ENCODE measurements at places on chromosomes 6 and 20.

GRCh38 chr20:62995898-62996595 lies 10.7 kb downstream of the BHLHE23 start:
- H3K27me3 ChIP-seq = peaks cover 87% of the 10 kb centered on the region
- no peak overlapping the region for H3K4me3 ChIP-seq
- no peak for DNase-seq
- H3K36me3 ChIP-seq = no peaks in the 10 kb centered on the region
- H3K4me1 ChIP-seq = no peaks in the 10 kb centered on the region
- H3K27ac ChIP-seq = no peak overlapping the region

DNA sequence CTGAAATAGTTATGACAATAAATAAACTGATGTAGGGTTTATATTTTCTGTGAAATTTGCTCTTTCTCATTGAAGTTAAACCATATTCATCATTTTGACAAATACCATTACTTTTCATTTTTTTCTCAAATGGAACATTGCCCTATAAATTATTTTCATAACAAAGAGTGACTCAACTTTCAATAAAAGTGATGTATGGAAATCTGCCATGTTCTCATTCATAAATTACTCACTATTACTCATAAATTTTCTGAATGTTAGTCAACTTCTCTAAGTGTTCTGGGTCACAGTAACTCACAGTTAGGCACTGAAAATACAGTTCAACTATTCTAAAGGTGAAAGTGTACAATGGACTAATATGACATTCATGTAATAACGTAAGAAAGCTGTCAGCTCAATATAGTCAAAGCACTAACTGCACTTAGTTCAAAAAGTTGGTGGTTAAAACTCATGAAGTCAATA lies 19.0 kb upstream of the STX11 start:
- peaks cover under 1% of the 10 kb centered on the region for H3K27me3 ChIP-seq
- 0 out of 3 replicates have a peak, but pooled peaks cover 2% of the 10 kb centered on the region for H3K4me1 ChIP-seq
- H3K4me3 ChIP-seq = no peak overlapping the region
- no peak overlapping the region for H3K27ac ChIP-seq
- H3K36me3 ChIP-seq = no peaks in the 10 kb centered on the region

DNA sequence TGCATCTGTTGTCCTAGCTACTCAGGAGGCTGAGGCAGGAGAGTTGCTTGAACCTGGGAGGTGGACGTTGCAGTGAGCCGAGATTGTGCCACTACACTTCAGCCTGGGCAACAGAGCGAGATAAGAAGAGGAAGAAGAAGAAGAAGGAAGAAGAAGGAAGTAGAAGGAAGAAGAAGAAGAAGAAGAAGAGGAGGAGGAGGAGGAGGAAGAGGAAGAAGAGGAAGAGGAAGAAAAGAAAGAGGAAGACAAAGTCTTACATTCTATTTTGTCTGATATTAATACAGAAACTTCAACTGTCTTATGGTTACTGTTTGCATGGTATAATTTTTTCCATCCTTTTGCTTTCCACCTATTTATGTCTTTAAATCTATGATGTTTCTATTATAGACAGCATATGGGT lies 7.2 kb upstream of the NELFCD start:
- H3K4me1 ChIP-seq = no peaks in the 10 kb centered on the region
- no peak for DNase-seq
- H3K4me3 ChIP-seq = no peak overlapping the region
- H3K27ac ChIP-seq = no peak overlapping the region

- H3K36me3 ChIP-seq = no peaks in the 10 kb centered on the region
- H3K4me1 ChIP-seq = peaks cover 31% of the 10 kb centered on the region
- H3K27ac ChIP-seq = no peak within 1 kb of the TSS
- peaks cover 7% of the 10 kb centered on the region for H3K27me3 ChIP-seq
- peak within 1 kb of the TSS; percentile 23 for H3K4me3 ChIP-seq
Measured at GRCh38 chr6:136921936-136922684, at the start of gene SLC35D3. Gene SLC35D3, plus strand, starts transcription at chr6:136922301. Its CDS starts 128 bp downstream, at chr6:136922429.

- H3K27ac ChIP-seq = no peak overlapping the region
- no peak overlapping the region for H3K4me3 ChIP-seq
- no peak for DNase-seq
- H3K36me3 ChIP-seq = no peaks in the 10 kb centered on the region
- peaks cover 9% of the 10 kb centered on the region for H3K27me3 ChIP-seq
- no peaks in the 10 kb centered on the region for H3K4me1 ChIP-seq
Measured at GRCh38 chr6:148578837-148579565, 167.8 kb upstream of the UST start.

DNA sequence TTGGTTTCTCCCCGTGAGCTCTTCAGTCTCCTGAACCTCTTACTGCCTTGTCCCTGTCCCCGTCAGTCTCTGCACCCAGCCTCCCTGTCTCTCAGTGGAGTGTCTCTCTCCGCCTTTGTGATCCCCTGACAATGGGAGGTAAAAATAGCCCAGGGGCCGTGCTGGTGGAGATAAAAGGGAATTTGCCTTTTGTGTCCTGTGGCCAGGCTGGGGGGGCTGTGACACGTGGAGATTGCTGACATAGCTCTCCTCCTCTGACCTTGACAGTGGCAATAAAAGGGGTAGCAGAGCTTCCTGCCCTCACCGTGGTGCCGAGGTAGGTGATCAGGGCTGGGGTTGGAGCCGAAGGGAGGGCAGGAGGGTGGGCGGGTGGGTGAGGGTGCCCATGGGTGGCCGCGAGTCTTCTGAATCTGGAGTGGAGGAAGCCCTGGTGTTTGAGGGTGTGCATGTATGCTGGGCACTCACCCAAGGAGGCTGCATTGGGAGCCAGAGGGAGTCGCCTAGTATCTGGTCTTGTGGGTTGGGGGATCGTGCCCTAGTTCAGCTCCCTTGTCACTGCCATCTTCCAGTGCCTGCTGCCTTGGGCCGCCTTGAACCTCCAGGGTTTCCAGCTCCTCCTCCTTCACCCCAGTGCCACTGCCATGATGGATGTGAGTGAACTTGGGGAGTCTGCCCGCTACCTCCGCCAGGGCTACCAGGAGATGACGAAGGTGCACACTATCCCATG lies 21.9 kb downstream of the MYH7B start:
- peaks cover 30% of the 10 kb centered on the region for H3K4me1 ChIP-seq
- H3K27ac ChIP-seq = no peak overlapping the region
- H3K27me3 ChIP-seq = no peaks in the 10 kb centered on the region
- DNase-seq = no peak
- no peak overlapping the region for H3K4me3 ChIP-seq

DNA sequence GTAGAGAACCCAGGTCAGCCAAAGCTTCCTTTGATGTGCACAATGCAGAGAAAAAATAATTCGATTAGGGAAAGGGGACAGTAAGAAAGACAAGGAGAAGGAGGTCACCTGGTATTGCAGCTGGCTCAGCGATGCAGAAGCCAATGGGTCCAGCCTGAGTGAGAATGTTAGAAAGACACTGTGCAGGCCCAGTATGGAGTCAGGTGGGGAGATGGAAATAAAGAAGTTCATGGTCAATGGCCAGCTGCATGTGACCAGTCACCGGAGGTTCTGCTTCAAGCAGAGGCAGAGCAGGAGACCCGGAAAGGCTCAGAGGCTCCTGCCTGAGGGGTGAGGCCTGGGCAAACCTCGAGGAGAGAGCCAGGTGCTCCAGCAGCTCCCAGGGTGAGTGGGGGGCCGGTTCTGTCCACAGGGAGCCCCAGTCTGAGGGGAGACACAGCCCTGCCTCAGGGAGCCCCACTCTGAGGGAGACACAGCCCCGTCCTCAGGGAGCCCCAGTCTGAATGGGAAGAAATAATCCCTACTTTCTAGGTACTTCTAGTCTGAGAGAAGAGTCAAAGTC lies 51.3 kb downstream of the LRFN2 start:
- no peak overlapping the region for H3K27ac ChIP-seq
- H3K4me3 ChIP-seq = no peak overlapping the region
- no peaks in the 10 kb centered on the region for H3K36me3 ChIP-seq

DNA sequence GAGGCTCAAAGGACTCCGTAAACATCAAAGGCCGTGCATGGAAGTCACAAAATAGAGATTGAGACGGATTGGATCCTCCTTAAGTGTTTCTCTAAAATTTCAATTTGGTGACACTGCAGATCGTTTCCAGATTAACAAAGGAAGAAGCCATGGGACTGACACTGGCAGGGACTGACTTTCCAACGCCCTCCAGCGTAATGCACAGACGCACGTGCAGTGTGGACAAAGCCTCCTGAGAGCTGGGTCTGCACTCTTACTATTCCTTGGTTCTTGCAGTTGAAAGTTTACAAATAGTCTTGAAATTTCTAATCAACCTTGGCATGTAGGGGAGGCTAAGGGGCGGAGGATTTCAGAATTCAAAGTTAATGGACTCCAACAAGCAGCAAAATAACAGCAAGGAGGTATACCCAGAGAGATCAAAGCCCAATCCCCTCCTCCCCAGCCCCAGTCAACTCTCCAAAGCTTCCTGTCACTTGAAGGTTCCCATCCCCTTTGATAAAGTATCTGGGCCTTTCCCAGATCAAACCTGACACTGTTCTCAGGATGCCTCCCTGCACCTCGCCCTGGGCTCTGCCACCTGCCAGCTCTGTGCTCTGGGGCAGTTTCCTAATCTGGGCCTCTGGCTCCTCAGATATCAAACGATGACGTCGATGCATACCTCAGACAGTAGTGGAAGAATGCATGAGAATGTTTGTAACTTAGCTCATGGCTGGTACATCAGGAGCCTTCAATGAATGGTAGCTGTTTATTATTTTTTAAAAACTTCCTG lies 106.5 kb upstream of the TRAF3IP2 start:
- H3K27ac ChIP-seq = no peak overlapping the region
- H3K4me3 ChIP-seq = no peak overlapping the region
- no peaks in the 10 kb centered on the region for H3K4me1 ChIP-seq
- DNase-seq = no peak
- H3K36me3 ChIP-seq = no peaks in the 10 kb centered on the region

DNA sequence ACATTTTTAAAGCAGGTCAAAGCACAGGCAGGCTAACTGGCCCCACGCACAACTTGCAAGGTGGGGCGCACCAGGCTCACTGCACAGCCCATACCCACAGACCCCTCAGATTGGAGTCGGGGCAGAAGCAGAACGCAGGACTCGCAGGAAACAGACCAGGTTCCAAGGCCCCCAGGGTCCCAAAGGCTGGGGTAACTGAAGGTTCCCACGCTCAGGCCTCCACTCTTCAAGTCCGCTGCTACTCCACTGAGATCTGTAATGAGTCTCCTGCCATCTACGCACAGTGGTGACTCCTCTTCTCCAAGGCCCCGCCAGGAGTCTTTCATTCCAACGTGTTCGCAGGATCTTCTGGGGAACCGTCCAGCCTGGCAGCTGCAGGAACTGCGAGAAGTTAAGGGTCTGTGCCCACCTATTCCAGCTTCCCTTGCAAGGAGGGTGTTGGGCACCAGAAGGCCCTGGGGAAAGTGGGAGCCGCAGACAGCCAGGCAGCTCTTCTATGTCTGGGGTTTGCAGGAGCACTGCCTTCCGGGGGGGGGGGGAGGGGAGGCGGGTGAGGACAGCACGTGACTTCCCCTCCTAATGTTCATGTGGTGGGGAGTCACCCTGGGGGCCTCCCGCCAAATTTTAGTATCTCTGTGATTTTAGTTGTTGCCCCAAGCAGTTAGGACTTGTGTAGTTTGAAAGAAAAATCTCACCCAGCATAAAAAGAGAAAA lies 2.0 kb upstream of the TAF4 start:
- H3K4me3 ChIP-seq = no peak overlapping the region
- no peak for DNase-seq
- no peak overlapping the region for H3K27ac ChIP-seq
- H3K36me3 ChIP-seq = peaks cover 16% of the 10 kb centered on the region

DNA sequence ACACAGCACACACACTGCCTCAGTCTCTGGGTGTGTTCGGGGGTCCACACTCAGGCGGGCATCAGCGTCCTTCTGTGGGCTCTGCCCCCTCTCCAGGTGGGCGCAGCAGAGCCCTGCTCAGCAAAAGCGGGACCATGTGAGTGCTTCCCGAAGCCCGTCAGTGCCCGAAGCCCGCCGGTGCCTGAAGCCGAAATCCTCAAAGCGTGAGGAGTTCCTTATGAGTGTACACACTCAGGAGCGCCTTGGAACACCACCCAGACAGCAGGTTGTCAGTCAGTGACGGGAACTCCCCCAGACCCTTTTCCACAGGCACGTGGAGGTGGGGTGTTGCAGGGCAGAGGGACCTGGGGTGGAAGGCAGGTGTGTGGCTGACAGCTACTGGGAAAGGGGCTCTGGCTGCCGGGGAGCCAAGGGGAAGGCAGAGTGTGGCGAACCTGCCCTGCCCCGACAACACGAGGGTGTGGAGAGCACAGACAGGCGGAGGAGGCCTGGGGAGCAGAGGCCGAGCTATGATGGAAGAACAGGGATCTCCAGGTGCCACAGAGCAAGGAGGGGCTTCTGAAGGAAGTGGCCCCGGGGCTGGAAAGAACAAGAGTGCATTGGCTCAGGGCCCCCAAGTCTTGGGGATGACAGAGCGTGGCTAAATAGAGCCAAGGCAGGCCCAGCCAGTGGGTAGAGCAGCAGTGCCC lies 87.7 kb downstream of the RAMACL start:
- no peaks in the 10 kb centered on the region for H3K4me1 ChIP-seq
- peaks cover 90% of the 10 kb centered on the region for H3K27me3 ChIP-seq
- H3K27ac ChIP-seq = no peak overlapping the region
- H3K4me3 ChIP-seq = no peak overlapping the region
- DNase-seq = no peak
- H3K36me3 ChIP-seq = no peaks in the 10 kb centered on the region

GRCh38 chr6:164015088-164015484 lies 600.6 kb downstream of the QKI start:
- peaks cover 5% of the 10 kb centered on the region for H3K27me3 ChIP-seq
- no peak overlapping the region for H3K27ac ChIP-seq
- H3K36me3 ChIP-seq = no peaks in the 10 kb centered on the region
- no peak for DNase-seq

DNA sequence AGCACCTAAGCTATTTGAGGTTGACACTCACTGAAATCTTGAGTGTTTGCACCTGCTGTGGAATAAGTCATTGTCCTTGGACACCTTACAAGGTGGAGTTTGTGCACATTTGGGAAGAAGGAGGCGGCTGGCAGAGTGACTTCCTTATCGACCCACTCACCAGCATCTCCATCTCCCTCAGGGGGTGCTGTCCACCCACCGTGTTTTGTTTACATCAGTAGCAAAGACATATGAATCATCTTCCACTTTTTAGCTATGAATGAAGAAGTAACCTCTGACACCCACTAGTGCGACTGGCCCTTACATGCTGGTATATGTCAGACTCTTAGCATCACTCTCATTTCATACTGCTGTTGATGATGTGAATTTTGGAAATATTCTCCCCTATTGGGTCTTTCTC lies 119.5 kb upstream of the SGK1 start:
- H3K4me3 ChIP-seq = no peak overlapping the region
- H3K27ac ChIP-seq = no peak overlapping the region
- no peaks in the 10 kb centered on the region for H3K4me1 ChIP-seq
- no peaks in the 10 kb centered on the region for H3K27me3 ChIP-seq

DNA sequence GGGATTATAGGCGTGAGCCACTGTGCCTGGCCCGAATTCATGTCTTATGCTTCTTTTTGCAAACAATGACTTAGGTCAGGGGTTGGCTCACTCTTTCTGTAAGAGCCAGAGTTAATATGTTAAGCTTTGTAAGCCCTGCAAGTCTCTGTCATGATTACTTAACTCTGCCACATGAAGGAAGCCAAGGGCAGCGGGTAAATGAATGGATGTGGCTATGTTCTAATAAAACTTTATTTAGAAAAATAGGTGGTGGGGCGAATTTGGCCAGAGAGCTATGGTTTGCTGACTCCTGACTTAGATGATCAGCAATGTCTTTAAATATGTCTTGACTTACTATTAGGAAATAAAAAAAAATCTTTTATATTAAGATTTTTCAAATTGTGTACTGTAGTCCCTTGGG lies 114.9 kb upstream of the ZFP64 start:
- DNase-seq = no peak
- H3K36me3 ChIP-seq = no peaks in the 10 kb centered on the region
- no peaks in the 10 kb centered on the region for H3K27me3 ChIP-seq
- H3K27ac ChIP-seq = no peak overlapping the region
- 0 out of 3 replicates have a peak, but pooled peaks cover 4% of the 10 kb centered on the region for H3K4me1 ChIP-seq
- no peak overlapping the region for H3K4me3 ChIP-seq

- H3K27me3 ChIP-seq = peaks cover 31% of the 10 kb centered on the region
- H3K4me1 ChIP-seq = no peaks in the 10 kb centered on the region
- no peaks in the 10 kb centered on the region for H3K36me3 ChIP-seq
- no peak overlapping the region for H3K27ac ChIP-seq
- no peak overlapping the region for H3K4me3 ChIP-seq
- DNase-seq = no peak
Measured at GRCh38 chr6:3697609-3698008, 53.9 kb downstream of the PXDC1 start.

Data from K562 (cell line).